ENCODE measurements at places on chromosomes 6 and 20.

- no peak for DNase-seq
Measured at GRCh38 chr20:23212011-23212410, 125.9 kb upstream of the CD93 start.

GRCh38 chr6:36774331-36774730, 64.9 kb downstream of the CPNE5 start:
- DNase-seq = no peak

- no peak for DNase-seq
Measured at GRCh38 chr20:5171790-5172164, 45.0 kb downstream of the CDS2 start.

- DNase-seq = no peak
Measured at GRCh38 chr6:40330301-40330721, 256.9 kb downstream of the LRFN2 start.

DNA sequence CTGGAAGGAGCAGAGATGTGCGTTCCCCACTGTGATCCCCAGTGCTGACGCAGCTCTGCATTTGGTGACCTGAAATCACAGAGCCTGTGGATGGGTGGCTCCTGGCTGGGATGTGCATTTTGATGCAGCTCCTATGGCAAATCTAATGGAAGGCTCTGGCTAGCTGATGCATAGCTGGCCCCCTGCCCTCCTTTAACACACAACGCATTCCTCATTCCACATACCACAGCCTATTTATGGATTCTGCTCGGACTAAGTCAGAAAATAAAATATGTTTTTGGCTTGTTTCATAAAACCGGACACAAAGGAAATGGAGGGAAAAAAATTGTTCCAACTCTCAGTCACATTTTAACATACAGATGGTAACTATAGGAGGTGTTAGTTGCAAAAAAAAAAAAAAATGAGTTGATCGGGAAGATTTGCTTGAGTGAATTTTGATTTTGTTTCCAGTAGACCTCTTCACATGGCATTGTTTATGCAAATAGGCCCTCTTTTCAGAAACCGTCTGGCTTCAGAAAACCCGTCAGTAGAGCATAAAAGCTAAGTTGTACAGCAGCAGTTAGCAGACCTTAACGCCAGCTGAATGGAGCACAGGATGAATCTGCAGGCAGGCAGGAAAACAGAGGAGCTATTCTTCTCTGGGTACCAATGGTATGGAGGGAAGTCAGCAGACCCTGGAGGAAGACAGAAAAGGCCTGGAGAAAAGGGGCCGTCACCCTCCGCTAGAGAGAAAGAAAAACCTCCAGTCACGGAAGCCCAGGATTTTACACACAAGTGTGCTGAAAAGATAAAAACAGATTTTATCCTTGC, 215.4 kb downstream of the HDGFL1 start:
- no peak for DNase-seq

DNA sequence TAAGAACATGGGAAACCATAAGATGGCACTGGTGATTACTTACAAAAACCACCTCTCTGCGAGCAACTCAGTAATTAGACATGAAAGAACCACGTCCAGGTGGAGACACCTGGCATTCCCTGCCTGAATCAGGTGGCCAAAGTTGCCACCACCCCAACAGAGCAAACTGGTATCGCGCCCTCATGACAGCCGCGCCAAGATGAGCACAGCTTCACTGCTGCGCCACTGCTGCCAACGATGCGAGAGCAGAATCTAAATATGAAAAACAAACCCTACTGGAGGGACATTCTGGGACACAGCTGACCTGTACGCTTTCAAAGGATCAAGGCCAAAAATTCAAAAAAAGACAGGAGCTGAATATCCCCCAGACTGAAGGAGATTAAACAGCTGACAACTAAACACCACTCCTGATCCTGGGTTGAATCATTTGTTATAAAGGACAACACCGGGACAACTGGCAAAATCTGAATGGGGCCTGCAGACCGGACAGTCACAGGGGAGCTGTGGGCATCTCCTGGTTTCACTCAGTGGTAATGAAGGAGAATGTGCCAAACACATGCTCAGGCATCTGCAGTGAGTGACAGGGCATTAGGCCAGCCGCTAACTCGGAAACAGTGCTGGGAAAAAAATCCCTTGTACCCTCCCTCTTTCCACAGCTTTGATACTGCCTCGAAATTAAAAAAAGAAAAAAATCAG, 17.4 kb downstream of the CST7 start:
- no peak for DNase-seq

DNA sequence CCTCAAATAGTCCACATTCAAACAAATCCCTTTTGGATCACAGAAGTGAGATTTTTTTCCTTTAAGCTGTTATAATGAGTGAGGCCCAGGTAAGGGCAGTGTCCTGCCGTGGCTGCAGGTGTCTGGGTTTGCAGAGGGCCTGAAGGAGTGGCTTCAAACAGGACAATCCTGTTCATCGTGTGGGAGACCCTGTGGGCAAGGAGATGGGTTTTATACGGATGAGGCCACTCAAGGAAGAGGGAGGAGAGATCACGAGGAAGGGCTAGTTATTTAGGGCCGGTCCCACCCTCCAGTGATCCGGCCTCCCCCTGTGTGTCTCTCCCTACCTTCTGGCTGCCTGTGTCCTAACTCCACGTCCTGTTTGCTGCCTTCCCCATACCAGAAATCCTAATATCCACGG, 33.8 kb downstream of the PPP1R14C start:
- no peak for DNase-seq

DNA sequence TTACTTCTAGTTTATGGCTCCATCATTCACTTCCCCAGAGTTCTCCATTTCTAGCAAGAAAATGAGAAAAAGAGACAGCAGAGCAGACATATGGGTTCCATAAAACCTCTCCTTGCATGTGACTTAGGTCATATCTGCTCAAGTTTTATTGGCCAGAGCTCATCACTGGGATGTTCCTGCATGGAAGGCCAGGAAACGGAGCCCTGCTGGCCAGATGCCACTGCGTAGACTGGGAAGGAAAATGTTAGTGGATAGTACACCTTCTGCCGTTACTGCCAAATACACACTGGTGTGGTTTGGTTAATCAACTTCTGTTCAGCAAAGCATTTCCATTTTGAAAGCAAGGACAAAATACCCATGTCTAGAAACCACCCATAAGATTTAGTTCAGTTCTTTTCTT, 220.6 kb upstream of the TSHZ2 start:
- DNase-seq = no peak

DNA sequence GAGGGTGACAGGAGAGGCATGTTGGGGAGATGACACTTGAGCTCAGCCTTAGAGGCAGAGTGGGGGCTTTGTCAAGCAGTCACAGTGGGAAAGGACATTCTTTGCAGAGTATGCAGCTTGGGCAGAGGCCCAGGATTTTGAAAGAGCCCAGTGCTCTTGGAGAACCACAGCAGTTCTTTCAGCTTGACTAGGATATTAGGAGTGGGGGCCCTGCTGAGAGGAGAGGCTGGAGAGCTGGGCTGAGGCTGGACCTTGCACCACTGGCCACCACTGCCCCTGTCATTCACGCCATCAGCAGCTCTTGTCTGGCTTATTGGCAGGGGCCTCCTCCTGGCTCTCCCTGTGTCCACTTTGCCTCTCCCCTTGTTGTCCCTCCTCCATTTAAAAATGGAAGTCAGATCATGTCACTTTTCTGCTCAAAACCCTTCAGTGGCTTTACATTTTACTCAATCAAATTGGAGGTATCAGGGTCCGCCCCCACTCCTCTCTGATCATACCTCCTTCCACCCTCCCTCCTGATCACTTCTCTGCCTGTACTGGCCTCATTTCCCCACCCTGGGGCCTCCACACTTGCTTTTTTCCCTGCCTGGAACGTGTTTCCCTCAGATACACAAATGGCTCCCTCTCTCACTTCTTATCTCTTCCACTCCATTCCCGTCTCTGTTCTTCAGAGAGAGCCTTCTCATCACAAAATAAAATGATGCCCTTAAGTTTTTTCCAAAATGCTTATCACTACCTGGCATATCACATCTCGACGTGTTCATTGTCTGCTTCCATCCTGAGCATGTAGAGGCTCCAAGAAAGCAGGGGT, 10.5 kb downstream of the MANBAL start:
- DNase-seq = no peak

- DNase-seq = no peak
Measured at GRCh38 chr20:1125277-1125676, 6.9 kb downstream of the PSMF1 start.

- DNase-seq = no peak
Measured at GRCh38 chr6:14665827-14666724, 548.5 kb downstream of the CD83 start.

DNA sequence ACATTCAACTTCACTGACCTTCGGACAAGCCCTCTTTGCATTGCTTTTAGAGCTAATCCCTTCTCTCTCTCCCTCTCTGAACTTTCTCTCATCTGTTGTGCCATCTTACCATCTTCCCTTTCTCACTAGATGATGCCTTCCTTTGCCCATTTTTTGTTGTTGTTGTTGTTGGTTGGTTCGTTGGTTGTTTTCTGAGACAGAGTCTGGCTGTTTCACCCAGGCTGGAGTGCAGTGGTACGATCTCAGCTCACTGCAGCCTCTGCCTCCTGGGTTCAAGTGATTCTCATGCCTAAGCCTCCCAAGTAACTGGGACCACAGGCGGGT, 18.8 kb downstream of the MAP3K5 start:
- no peak for DNase-seq

- DNase-seq = no peak
Measured at GRCh38 chr20:34475979-34476736, 40.1 kb upstream of the DYNLRB1 start.

GRCh38 chr6:32604434-32604877, 14.8 kb upstream of the HLA-DRB1 start:
- DNase-seq = no peak

GRCh38 chr20:3728876-3729275, 3.6 kb upstream of the HSPA12B start:
- no peak for DNase-seq

DNA sequence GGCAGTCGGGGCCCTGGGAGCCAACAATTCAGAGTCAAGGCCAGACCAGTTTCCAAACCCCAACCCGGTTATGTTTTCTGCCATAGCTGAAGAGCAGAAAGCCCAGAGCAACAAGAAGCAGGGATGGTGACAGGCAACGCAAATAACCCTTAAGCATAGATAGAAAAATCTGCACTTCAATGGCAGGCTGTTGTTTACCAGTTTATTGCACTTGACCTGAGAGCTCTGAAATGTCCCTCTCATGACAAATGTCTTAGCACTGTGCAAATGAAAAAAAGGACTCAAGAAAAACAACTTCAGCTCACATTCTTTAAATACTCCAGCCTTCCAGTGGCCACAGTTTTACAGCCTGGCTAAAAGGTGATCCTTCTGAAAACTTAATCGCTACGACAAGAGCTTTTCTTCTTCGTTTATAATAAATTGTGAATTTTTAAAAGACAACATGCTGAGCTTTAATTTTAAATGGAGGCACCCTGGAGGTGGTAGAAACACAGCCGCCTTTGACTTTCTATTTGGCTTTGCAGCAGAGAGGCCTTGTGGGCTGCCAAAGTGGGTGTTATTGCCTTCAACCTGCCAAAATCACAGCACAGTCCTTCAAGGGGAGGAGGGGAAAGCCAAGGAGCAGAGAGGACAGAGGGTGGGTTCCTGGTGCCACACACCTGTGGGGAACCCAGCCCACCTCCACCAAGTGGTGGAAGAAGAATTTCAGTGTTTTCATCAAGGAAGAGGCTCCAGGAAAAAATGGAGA, 289.5 kb upstream of the CDYL start:
- DNase-seq = no peak

DNA sequence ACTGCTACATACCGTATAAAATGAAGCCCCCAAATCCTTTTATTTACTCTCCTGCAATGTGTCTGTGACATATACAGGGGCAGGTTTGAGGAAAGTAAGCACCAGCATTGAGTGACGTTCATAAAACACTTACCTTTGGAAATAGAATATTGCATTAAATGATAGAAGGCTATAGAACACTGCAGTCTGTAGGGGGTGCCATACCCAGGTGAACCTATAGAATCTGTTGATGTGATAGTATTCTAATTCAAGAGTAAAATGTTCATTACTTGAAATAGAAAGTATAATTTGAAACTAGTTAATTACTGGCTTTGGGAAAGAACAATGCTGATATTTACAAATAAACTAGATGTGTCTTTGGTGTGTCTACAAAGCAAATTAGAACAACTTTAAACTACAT, 47.0 kb upstream of the PRL start:
- no peak for DNase-seq

GRCh38 chr6:149015535-149016525, 269.0 kb downstream of the UST start:
- DNase-seq = no peak

GRCh38 chr20:42483730-42484303, 705.9 kb downstream of the PTPRT start:
- no peak for DNase-seq

DNA sequence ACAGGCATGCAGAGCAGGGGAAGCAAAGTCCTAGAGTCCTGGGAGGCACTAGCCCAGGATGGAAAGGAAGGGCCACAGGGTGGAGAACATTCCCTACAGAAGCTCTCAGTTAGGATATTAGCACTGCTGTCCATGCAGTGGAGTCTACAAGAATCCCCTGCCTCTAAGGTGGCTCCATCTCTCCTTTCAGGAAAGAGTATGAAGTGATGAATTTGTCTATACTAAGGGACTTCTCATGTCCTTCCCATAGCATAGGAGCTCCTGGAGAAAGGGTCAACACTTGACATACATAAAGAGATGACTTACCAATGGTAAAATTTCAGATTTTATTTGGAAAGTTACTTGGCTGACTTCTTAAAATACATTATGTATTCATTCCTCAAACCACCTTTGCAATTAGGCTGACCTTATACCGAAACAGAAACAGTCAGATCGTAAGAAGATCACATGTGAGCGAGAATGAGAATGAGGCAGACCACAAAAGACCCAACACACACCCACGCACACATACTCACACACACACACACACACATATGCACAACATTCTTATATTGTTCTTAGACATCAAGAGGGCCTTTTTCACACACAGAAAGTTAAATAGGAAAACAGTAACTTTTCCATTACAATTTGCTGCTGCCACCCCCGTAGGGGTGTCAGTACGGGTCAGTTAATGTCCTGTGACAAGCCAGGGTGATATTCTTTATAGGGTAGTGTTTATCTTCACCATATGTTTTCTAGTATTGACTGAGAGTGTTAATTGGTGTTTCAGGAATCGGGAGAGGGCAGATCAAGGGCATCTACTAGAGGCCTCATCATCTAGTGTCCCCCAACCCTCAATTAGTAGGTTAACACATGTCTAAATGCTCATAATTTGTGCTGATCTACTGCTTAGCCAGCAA, 159.4 kb downstream of the FAXC start:
- no peak for DNase-seq

DNA sequence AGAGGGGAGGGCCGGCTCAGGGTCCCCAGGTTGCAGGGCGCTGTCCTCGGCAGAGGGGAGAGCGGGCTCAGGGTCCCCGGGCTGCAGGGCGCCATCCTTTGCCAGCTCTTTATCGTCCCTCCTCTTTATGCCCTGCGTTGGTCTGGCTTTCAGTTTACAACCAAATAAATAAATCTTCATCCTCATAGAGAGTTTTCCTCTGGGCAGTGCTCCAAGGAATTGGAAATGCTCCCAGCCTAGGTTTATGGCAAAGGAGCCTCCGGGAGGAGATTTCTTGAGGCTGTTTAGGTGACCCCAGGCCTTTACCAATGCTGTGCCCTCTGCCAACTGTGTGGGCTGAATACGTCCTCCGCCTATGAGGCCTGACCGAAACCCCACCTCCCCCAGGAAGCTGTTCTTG, 60.2 kb downstream of the CHMP4B start:
- DNase-seq = no peak

- no peak for DNase-seq
Measured at GRCh38 chr20:40006168-40006860, 682.7 kb downstream of the MAFB start.

- DNase-seq = no peak
Measured at GRCh38 chr6:17542243-17542642, 57.9 kb upstream of the FAM8A1 start.

Measured in activated T-helper 1 cell treated with anti-CD3 and anti-CD28 coated beads, Interleukin-2, amount 50 U/mL, for 16 hours (primary cell).